ENCODE measurements at places on chromosomes 16 and 17.

GRCh38 chr17:39026980-39027451 lies 59.8 kb upstream of the FBXO47 start:
- no peak for DNase-seq

DNA sequence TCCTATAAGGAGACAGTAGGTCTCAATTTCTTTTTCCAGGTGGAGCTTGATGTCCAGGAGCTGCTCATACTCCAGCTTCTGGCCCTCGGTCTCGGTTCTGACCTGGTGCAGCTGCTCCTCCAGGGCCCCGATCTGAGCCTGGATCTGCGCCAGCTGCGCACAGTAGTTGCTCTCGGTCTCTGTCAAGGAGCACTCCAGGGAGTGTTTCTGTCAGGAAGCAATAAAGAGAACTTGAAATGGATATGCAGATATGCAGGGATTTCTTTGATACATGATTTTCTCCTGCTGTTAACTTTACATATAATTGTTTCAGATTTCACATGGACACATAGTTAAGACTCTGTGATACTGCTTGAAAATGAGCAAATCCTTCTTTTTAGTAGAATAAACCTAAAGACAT lies 4.7 kb downstream of the KRT25 start:
- DNase-seq, result no peak

DNA sequence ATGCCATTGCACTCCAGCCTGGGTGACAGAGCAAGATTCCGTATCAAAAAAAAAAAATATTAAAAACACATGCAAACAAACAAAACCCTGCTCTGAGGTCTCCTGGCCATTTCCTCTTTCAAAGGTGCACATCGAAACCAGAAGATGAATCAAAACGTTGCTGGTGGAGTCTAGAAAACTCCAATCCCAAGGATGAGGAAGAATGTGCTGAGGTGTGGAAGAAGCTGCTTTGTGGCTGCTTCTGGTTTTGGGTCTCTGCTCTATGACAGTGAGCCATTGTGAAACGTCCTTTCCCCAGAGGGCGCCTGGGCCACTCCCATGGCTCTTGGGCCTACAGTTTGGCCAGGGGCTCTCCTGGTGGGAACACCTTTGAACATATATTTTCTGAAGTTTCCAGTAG lies 112.6 kb downstream of the IRF8 start:
- DNase-seq, result no peak

DNA sequence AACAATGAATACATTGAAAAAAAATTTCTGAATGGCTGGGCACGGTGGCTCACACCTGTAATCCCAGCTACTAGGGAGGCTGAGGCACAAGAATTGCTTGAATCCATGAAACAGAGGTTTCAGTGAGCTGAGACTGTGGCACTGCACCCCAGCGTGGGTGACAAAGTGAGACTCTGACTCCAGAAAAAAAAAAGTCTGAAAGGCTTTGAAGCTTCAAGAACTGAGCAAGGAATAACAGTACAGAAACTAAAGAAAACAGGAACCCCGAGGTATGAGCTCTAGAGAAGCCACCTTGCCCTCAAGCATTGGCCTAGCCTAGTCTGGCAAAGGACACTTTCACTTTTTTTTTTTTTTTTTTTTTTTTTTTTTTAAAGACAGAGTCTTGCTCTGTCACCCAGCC lies 45.0 kb downstream of the TEX2 start:
- no peak for DNase-seq

GRCh38 chr16:85983064-85983463 lies 84.1 kb downstream of the IRF8 start:
- DNase-seq, result no peak

DNA sequence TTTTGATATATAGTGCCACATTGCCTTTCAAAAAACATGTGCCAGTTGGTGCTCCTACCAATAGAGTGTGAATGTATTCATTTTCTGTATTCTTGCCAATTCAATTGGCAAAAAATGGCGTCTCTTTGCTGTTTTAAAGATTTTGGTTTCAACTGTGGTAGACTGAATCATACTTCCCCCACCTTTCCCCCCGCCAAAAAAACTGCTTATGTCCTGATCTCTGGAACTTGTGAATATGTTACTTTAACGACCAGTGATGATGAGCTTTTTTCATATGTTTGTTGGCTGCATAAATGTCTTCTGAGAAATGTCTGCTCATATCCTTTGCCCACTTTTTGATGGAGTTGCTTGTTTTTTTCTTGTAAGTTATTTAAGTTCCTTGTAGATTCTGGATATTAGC lies 325.1 kb upstream of the KCNJ16 start:
- no peak for DNase-seq

DNA sequence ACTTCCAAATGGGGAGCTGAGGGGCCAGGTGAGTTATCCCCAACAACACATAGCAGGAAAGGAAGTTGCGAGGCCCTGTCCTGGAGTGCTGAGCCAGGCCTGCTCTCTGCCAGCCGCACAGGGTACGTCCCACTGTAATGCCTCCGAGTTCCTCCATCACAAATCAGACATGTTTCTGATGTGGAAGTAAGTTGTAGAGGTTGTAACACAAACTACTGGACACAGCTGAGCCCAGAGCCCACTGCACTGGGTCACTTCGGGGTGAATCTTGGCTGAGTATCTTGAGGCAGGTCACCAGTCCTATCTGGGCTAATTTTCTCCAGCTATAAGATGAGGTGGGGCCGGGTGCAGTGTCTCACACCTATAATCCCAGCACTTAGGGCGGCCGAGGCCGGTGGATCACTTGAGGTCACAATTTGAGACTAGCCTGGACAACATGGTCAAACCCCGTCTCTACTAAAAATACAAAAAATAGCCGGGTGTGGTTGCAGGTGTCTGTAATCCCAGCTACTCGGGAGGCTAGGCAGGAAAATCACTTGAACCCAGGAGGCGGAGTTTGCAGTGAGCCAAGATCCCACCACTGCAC lies 100.8 kb upstream of the CDH5 start:
- DNase-seq, result no peak

DNA sequence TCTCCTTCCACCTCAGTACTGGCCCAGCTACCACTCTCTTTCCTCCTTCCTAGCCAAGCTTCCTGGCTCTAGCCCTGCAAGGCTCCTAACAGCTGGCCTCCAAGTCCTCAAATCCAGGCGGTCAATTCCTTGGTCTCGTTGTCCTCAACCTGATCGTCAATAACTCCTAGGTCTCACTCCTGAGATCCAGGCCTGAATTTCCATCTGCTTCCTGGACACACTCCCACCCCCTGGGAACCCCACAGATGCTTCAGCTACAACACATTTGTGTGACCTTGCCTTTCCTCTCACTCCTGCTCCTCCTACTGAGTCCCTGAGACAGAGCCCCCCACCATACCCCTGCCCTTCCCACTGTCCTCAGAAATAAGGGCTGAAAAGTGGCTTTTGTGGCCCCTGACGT lies 2.3 kb downstream of the ENKD1 start:
- no peak for DNase-seq
